ENCODE measurements at places on chromosomes 12 and 14.

- DNase-seq = no peak
Measured at GRCh38 chr14:56120091-56120691, 2.0 kb downstream of the PELI2 start.

DNA sequence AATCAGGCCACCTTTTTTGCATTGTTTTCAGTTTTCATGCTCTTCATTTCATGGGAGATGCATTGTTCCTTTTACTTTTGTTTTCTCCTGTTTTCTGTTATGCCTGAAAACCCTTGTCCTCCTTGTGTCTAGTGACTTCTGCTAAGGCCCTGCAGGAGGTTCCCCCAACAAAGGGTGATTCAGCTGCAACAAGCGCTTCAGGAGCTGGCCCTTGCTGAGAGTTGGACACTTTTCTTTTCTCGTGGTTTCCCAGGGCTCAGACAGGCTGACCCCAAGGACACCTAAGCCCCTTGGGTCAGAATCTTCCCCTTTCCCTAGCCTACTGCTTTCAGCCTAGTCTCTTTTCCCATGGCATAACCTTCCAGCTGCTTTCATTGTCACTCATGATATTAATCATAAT, 98.9 kb downstream of the PLXNC1 start:
- no peak for DNase-seq

DNA sequence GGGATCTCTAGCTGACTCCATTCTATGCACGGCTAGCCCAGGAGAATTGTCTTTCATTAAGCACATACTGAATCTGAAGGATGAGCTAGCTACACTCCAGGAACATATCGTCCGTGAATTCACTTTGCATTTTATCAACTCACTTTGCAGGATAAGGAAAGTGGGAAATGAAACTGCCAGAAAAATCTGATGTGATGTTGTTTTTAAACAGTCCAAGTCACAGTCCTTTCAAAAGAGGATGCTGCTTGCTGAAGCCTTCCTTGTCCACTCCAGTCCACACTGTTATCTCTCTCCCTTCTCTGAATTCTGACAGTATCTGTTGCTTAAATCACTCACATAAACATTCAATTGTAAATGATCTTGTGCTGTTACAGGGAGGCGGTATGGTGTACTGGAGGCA, 12.7 kb upstream of the TMCC3 start:
- DNase-seq = no peak

DNA sequence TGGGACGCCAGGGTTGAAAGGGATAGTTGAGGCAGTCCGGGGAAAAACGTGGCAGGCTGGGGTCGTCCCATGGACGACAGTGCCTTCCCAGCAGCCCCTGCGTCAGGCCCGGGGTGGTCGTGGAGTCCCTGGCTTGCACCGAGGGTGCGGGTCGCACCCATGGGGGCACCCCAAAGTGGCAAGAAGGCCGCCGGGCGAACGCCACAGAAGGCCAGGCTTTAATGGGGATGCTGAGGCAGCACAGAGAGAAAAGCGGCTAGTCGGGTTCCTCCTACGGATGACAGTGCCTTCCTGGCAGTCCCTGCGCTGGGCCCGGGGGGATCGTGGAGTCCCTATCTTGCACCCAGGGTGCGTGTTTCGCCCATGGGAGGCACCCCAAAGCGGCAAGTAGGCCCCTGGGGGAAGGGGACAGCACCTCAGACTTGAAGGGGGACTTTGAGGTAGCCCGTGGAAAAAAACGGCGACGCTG, 158.6 kb upstream of the ALG10B start:
- no peak for DNase-seq

DNA sequence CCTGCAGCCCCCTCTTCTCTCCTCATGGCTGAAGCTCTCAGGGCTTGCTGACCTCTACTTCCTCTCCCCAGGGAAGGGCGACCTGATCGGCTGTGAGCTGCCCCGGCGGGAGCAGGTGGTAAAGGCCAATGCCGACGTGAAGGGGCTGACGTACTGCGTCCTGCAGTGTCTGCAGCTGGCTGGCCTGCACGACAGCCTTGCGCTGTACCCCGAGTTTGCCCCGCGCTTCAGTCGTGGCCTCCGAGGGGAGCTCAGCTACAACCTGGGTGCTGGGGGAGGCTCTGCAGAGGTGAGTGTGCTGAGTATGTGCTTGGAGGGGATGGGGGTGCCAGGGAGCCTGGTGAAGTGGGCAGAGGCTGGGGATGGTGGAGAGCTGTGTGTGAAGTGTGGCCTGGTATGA, 13.7 kb downstream of the MCRS1 start:
- no peak for DNase-seq

GRCh38 chr14:23569443-23570151, 2.0 kb upstream of the AP1G2 start:
- no peak for DNase-seq

DNA sequence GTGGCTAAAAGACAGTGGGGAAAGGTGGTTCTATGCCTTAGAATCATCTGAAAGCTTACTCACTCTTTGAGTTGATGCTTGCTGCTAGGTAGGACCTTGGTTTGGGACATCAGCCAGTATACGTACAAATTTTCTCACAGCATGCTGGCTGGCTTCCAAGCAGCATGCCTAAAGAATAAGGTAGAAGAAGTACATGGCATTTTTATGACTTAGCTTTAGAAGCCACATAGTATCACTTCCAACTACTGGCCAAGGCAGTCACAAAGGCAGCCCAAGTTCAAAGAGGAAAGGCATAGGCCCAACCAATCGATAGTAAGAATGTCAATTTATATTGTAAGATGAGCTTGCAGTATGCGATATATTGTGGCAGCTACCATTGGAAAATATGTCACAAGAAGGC, 284.2 kb upstream of the CAND1 start:
- DNase-seq = no peak

DNA sequence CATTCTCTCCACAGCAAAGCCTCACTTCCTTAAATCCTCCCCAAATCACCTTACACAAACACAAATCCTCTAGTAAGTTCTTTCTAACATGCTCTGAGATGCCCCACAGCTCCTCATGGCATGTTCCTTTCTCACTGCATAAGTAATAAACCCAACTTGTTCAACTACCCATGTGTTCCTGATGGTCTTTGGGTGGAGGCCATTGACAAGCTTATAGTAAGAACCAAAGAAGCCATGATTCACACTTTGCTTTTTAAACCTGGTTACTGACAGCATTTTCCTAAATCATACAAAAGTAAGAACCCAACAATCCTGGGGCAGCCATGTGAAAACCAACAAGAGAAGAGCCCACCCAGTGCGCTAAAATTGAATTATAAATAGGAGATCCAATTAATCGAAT, 138.6 kb downstream of the ITPR2 start:
- DNase-seq = no peak

GRCh38 chr14:57389646-57390036, 745 bp upstream of the NAA30 start:
- no peak for DNase-seq

DNA sequence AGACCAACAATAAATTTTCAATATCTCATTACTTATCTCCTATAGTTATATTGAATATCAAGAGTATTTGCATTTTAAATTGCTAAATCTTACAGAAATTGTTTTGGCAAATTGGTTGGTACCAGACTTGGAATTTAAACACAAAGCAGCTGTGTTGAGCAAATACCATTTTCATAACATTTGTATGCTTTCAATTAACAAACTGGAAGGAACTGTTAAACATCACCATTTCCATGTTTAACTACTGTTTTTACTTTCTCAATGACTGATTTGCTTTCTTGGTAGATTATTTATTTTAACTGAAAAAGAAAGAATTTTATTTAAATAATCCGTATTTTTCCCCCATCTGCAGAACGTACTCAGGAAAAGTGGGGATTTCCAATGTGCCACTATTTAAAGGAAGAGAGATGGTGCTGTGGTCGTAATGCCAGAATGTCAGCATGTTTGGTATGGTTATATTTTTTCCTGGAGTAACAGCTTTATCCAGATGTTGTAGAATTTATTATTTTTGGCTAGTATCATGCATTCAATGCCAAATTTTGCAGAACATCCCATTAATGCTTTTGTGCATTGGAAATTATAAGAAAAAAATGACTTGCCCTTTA, 72.3 kb downstream of the METTL25 start:
- no peak for DNase-seq

- no peak for DNase-seq
Measured at GRCh38 chr12:49953151-49953550, 2.6 kb downstream of the AQP2 start.

DNA sequence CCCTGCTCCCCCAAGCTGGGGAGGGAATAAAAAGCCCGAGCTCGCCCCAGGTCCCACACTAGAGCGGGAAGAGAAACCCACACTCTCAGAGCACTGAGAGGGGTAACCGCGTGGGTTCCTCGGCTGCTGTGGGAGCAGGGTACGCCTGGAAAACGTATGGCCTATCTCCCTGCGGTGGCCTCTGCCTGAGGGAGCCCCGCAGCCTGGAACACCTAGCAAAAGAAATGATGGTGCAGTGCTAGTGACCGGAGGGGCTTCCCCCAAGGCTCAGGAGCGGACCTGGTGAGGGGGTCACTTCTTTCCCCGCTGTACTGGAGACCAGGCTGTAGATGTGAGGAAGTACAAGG, 2.5 kb upstream of the OR4N2 start:
- DNase-seq = no peak

DNA sequence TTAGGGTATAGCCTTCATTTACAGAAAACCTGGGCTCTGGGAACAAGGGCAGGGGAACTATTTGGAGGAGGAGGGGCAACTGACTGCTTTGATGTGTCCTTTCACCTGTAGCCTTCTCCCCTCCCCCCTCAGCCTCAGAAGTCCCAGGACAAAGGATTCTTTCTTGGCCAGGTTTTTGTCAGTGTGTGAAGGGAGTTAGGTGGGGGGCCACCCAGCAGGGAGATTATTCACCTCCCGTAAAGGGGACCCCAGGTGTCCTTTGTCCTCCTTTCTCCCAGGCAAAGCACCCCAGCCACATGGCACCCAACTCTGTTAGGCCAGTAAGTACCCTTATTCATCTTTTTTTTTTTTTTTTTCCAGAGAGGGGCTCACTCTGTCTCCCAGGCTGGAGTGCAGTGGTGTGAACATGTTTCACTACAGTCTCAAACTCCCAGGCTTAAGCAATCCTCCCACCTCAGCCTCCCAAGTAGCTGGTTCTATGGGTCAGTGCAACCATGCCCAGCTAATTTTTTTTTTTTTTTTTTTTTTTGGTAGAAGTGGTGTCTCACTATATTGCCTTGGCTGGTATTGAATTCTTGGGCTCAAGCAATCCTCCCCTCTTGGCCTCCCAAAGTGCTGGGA, 723 bp upstream of the NFE2 start:
- DNase-seq = no peak

- peak; percentile 72 for DNase-seq
Measured at GRCh38 chr12:55068416-55069010, 48.7 kb downstream of the NEUROD4 start.

DNA sequence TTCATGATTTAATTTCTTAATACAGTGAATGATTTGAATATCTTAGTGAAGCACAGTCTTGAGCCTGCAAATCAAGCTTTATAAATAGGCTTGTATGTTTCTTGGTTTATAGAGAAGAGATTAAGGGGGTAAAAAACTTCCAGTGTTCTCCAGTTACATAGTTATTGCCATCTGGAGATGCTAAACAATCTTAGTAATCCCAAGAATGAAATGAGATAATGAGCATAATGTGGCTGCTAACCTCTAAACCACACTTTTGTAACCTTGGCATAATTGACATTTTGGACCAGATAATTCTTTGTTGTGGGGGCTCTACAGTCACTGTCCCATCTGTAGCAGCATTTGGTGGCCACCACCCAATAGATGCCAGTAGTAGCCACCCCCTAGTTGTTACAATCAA, 316.8 kb downstream of the CCDC91 start:
- DNase-seq = no peak

DNA sequence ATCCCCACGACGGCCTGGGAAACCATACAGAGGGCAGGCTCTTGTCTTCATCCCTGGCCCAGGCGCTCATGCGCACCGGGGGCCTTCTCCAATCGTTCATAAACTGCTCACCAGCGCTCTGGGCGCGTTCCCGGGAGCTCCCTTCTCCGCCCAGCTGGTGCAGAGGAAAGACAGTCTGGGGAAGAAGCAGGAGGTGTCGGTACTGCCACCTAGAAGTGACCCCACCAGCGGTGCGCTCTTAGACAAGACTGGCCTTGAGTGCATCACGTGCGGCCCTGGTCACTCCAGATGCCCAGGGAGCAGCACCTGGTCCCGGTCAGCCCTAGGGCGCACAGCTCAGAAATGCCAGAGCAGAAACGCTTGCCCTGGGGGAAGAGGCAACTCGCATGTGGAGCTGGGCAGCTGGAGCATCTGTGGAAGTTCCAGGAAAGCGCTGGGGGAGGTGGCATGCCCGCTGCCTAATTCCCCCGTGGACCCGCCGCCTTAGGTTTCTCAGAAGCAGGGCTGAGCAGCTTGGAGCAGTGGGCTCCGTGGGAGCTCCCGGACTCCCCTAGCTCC, 2.5 kb downstream of the GSC start:
- DNase-seq = no peak

DNA sequence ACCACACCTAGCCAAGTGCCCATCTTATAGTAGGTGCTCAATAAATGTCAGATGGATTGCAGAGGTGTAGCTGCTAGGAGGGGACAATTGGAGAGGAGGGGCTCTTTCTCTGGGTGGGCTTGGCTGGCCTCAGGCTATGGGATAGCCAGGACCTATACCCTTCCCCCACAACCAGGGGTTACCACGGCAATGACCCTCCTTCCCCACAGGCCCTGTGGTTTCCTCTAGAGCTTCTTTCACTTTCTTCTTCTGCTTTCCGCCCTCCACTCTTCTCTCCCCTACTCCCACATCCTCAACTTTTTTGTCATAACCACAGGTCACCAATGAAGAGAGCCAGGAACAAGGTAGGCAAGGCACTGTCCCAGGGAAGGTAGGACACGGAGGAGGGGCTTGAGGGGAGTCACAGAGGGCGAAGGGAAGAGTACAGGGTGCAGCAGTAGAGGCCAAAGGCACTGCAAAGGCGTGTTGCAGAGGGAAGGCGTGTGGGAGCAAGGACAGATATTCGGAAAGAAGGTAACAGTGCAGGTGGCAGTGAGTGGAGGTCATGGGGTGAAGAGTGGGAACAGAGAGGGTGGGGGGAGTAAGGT, 1.9 kb upstream of the ITGB7 start:
- DNase-seq = no peak

DNA sequence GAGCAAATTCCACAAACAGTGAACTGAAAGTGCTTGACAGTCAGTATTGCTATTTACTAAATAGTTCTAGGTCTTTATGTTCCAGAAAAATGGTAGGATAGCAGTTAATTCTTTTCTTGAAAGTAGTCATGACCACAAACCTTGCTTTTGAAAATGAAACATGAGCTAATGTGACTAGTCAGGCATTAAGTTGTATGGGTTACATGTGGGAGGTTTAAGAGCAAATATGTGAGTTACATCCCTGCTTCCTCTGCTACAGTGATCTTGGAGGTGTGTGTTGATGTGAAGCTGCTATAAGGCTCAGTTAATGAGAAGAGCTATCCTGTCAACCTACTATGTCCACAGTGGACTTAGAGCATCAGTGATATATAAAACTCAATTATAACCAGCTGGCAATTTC, 741.6 kb downstream of the FSCB start:
- DNase-seq = no peak

GRCh38 chr14:67819563-67820421, at the start of gene RAD51B:
TSS of gene RAD51B (plus strand) at chr14:67819779.
- peak; percentile 64 for DNase-seq

GRCh38 chr12:50442178-50442908, 41.7 kb downstream of the LARP4 start:
- no peak for DNase-seq

GRCh38 chr12:68538726-68539614, 71.7 kb upstream of the RAP1B start:
- DNase-seq = peak; percentile 79

All from NCI-H774 (cell line).